ENCODE measurements at places on chromosomes 11 and 22.

DNA sequence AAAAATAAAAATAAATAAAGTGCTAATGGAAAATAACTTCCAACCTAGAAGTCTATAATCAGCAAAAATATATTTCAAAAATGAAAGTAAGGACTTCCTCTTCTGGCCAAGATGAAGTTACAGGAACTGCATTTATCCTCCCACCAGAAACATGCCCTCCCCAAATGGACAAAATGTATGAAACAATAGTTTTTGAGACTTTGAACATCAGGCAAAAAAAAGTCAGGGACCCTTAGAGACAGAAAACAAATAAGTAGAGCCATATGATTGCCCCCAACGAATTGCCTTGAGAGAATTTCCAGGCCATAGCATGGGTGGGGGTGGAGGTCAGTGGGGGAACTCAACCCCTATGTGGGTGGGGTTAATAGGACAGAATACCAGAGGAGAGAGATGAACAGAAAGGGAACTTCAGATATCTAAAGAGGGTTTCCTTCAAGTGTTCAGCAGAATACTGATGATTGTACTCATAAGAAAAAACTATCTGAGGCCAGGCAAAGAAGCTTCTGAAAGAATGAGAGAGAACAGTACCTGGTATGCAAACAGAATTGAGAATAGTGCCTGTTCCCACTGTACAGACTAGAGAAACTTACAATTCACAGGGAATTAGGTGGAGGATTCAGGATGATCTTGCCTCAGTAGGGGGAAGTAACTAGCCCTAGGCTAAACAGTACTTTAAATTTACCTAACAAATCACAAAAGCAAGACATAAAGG is 26.6 kb upstream of the IL10RA start:
- no peak for DNase-seq

GRCh38 chr11:61266602-61267001 is 25.6 kb downstream of the PGA5 start:
- DNase-seq = no peak

GRCh38 chr11:86483940-86484794 is 109.5 kb downstream of the CCDC81 start:
- no peak for DNase-seq

- no peak for DNase-seq
Measured at GRCh38 chr11:102448869-102449224, 3.7 kb downstream of the TMEM123 start.

DNA sequence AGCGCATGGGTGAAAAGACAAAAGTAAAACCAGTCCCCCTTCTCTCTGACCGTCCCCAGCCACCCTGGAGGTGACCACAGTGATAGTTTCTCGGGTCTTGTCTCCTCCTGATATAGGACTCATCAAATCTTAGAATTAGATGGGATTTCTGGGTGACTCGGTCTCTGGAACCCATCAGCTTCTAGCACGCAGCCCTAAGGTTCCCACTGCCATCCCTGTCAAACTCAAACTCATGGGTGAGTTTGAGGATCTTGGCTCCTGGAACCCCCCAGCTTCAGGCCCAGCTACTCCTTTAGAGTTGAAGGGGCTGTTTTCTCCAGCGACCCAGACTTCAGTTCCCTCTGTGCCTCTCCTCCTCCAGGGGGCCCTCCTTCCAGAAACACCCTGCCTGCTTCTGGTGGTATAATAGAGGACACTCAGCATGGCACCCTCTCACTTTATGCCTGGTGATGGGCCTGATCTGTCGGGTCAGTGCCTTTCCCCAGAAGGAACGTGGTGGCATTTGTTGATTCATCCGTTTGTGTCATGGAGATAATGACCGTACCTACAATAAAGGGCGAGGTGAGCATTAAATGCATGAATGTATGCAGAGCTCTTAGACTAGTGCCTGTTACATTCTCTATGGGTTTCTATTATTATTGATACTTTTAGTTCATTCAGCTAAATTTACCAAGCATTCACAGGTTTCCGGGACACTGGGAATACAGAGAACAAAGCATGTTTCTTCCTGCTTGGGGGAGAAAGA is 31.7 kb downstream of the MCM5 start:
- DNase-seq = no peak

- no peak for DNase-seq
Measured at GRCh38 chr22:28381429-28382167, 298.0 kb downstream of the TTC28 start.

- no peak for DNase-seq
Measured at GRCh38 chr11:112418438-112418837, 157.8 kb upstream of the PLET1 start.

DNA sequence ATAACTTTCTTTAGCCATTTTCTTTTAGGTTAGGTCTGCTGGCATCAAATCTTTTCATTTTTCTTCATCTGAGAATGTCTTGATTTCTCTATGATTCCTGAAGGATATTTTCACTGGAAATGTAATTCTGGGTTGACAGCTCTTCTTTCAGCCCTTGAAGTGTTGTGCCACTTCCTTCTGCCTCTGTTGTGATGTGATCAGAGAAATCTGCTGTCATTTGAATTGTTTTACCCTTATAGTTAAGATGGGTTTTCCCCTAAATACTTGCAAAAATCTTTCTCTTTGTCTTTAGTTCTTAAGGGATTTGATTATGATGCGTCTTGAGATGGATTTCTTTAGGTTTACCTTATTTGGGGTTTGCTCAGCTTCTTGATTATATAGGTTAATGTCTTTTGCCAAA is 23.0 kb downstream of the USP47 start:
- no peak for DNase-seq

- no peak for DNase-seq
Measured at GRCh38 chr11:114384487-114384886, 15.8 kb downstream of the C11orf71 start.

DNA sequence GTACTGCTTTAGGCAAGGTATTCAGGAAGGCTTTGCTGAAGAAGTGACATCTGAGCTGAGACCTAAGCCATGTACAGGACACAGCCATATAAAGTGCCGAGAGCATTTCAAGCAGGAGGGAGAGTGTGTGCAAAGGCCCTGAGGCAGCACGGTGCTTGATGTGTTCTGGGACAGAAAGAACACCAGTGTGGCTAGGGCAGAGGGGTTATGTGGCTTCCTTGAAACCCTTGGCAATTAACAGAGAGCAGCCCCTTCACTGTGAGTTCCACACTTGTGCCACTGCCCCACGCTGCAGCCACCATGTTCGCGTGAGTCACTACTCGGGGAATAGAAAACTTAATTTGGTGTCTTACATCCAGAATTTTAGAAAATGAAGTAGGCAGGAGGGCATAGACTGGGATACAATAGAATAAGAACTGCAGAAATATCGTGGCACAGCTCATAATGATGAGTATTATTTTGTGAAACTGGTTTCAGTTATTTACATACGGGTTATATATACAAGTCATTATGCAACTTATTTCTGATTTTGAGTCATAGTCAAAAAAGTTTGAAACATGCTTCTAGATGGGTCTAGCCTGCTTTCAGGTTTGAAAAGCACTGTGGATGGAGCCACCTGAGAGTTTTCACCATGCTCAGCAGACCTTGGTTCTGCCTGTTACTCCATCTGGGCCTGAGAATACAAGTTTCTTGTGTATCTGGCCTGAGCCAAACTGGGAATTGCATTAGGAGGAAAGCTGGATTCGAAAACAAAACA is 11.8 kb downstream of the IL10RA start:
- DNase-seq = no peak

DNA sequence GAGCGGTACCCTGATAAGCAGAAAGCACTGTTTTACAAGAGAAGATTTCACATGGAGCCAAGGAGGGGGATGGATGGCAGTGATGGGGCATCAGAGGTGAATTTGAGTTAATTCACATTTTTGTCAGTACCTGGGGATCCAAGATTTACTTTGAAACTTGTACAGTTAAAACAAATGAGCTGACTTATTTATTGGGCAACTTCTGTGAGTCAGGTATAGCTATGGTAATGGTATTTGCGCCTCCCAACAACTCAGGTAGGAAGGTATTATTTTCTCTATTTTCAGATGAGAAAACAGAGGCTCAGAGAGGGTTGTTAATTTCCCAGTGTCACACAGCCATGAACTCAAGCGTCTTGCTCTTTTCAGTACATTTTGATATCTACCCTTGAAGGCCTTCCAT is 83.6 kb downstream of the PRR5L start:
- no peak for DNase-seq

DNA sequence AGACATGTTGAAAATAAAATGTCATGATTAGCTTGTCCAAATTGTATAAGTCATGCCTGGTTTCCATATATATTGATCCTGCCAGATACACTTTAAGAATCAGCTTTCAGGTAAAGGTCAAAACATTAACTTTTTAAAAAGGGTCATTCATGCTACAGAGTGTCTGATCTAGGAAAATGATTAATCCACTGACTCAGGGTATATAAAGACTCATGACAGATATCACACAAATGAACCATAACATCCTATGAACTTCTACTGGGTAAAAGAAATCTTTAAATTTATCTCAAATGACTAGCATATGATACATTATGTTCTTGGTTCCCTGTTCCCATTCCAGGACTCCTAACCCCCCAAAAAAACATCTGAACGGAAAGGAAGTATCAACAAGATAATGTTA is 11.7 kb downstream of the MRTFA start:
- no peak for DNase-seq

- no peak for DNase-seq
Measured at GRCh38 chr22:28882545-28882877, 861 bp upstream of the ZNRF3 start.

- no peak for DNase-seq
Measured at GRCh38 chr22:30919973-30920372, 48.6 kb downstream of the MORC2 start.

DNA sequence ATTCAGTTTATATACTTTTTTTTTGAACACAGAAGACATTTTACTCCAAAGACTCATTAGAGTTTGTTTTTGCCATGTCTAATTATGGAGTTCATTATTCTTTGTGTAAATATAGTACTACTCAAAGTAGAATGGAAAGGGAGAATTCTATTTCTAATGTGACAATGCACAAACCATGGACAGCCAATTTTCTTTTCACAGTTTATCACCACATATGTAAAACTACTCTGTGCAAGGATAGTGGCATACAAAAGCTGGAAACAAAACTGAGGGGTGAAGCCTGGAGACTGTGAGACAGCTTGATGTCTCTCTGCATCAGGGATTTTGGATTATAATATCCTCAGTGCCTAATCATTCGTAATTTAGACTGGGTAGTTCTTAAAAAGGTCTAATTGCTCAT is 75.5 kb downstream of the LUZP2 start:
- no peak for DNase-seq

DNA sequence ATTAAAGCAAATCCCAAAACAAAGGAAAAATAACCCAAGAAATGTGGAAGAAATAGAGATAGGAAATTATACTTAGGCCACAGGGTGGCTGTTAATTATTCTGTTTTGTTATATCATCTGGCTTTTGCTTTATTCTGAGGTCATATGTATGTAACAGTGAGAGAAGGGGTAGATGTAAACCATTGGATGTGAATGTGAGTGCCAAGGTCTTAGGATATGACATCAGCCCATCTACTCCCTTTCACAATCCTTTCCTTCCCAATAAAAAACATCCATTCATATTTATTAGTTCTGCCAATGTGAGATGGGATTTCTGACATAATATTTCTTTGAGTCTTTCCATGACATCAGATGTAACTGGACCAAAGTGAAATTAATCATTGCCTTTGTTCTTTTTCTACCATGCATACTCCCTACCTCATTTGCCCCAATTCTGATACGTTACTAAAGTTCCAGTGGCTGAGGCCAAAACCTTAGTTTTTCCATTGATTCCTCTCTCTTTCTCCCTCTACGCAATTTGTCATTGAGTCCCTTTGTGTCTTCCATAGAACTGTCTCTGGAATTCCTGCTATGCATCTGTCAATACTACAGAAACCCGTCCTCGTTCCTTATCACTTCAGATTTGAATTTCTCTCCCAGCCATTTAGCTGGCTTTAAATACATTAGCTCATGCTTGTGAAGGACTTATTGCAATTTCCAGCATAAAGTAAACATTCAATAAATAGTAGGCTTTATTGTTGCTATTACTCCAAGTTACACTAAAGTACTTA is 170.3 kb downstream of the ARHGAP42 start:
- no peak for DNase-seq

DNA sequence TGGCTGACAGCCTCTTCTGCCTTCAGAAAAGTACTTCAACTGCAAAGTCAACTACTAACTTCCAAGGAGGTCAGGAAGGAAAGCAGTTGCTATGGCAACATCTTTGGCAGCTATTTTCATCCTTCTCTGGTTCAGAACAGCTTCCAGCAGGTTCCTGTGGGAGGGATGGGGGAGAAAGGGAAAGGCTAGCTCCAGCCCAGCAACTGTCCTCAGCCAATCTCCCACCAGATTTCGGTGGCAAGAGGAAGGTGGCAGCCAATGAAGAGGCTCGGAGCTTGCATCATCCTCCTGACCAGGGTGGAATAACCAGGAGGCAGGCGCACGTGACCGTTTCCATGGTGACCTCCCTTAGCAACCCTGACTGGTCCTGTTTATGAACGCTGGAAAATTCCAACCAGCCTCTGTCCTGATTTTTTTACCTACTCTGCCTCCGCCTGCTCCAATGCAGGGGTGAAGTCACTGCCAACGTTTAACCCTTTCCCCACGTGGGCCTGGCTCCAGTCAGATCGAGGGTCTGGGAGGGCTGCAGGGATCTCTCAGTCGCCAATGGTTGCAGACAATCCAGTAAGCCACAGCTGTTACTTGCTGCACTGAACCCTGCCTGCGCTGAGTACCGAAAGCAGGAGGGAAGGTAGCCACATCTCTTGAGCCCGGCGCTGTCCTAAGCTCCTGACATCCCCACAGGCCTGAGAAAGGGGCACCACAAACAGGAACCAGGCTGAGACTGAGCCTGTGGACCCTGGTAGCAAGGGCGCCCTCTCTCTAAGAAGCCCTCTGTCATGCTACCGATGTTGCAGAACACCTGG is 11.2 kb upstream of the MALAT1 start:
- DNase-seq = peak; percentile 100

DNA sequence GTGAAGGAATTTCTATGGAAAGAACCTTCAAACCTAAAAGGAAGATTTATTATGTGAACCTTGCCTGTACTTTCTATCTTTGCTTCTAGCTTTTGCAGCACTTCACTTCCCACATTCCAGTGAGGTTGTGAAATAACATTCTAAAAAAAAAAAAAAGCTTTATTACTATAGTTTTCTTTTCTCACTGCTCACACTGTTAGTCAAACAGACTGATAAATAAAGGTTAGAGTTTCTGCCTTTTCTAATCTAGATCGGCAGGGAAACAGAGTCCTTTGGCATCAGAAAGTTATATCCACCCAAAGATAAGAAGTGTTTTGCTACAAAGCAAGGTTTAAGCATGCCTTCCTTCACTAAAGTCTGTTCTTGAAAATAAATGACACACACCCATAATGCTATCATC is 2.8 kb downstream of the AAMDC start:
- DNase-seq = no peak

DNA sequence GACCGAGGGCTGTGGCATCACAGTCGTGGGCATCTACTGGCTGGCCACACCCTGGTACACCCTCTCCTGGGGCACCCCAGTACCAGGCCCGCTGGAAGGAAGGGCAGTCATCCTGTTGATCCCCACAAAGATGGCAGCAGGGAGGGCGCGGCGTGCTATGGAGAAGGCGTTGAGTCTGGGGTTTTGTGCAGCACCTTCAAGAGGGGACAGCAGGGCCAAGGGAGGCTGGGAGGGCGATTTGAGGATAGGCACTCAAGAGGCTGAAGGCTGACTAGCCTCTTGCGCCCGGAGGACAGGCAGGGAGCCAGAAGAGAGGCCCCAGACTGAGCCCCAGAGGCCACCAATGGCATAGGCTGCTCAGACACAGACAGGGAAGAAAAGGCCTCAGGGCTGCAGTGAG is 2.2 kb upstream of the BRSK2 start:
- DNase-seq = no peak

- no peak for DNase-seq
Measured at GRCh38 chr11:72935700-72936099, 121.5 kb downstream of the ATG16L2 start.
